Activated naive CD4-positive, alpha-beta T cell treated with anti-CD3 and anti-CD28 coated beads, Interleukin-2, amount 50 U/mL, for 16 hours (primary cell): ENCODE measurements at places on chromosomes 2 and 18.

GRCh38 chr18:31446854-31447253, 687 bp upstream of the DSG3 start:
- DNase-seq = no peak

DNA sequence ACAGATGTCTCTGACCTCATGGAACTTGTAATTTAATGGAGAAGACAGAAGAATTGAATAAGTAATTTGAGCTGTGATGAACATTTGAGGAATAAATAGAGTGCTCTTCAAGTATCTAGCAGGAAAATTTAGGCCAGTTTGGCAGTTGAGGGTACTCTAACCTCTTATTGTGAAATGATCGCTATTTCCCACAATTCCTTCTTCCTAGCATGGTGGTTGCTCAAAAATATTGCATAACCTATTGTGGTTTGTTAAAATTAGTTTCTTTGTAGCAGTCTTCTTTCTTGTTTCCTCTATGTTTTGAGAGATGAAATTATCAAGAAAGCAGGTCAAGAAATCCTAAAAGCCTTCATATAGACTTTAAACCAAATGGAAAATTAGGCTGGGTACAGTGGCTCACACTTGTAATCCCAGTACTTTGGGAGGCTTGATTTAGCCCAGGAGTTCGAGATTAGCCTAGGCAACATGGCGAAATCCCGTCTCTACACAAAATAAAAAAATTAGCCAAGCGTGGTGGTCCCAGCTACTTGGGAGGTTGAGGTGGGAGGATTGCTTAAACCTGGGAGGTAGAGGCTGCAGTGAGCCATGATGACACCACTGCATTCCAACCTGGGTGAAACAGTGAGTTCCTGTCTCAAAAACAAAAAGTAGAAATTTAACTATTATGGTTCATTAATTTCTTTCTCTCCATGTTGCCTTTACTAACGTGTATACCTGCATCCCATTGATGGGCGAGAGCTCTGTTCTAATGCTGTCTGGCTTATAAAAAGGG, 58.7 kb downstream of the RBKS start:
- no peak for DNase-seq

- no peak for DNase-seq
These were observed 4.9 kb upstream of the SIX2 start for GRCh38 chr2:45014016-45014702.

DNA sequence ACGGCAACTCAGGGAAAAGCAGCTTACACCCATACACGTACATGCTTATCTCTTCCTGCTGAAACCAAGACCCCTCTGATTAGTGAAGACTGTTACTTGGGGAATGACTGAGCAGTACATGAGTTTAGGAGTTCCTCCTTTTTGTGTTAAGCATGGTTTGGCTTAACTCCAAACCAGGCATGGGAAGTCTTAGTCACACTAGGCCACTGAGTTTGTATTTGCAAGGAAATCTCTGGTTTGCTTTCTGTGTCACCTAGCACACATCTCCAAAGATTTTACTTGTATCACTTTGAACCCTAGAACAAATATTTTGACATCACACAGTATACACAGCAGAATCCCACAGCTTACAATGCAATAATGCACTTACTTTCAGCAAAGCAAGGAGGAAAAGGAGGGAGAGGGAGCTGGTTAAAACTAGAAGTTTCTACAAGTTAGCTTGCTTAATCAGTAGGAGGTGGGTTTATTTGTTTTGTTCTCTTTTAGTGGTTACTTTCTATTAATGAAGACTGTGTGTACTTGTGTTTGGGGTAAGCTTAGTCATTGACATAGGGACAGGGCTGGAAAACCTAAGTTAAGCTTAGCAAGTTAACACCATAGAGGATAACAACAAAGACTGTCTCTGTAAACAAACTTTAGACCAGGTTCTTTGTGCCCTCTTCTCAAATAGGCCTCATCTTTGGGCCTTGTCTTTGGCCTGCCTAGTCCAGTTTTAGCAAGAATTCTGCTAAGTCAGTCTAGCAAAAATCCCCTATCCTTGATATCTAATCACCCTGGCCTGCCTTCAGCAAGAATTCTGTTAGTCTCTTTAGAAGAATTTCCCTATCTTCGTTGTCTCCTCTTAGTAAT, 219.4 kb downstream of the MREG start:
- DNase-seq = no peak

DNA sequence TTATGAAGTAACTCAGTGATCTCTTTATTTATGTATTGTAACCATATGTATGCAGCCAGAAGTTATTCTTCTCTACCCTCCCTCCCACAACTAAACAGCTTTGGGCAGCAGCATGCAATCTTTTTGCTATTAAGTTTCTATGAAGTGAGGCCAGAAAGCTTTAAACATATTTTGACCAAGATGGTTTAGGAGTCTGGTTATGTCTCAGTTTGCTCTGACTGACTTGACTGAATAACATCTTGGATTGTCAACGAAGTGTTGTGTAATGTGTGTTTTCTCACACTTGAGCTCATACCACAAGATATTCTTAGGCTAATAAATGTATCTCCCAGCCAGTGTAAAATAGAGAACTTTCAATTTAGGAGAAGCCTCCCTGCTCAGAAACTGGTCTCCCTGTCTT, 104.3 kb downstream of the TTC27 start:
- DNase-seq = no peak

DNA sequence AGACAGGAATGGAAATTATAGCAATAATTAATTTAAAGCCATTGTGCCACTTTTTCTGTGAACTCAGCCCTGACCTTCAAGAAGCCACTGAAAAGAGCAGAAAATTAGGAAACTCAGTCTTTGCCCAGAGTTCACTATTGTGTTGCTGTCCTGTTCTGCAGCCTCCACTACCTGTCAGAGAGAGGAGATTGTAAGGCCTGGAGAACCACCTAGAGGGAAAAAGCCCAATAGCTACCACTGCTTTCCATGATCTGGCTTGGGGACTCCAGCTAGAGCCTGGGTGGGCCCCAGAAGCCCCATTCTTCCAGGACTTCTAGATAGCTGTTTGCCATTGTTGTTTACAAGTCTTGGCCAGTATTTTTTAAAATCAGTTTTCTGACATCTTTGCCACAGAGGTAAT, 176.1 kb upstream of the KLF7 start:
- no peak for DNase-seq

DNA sequence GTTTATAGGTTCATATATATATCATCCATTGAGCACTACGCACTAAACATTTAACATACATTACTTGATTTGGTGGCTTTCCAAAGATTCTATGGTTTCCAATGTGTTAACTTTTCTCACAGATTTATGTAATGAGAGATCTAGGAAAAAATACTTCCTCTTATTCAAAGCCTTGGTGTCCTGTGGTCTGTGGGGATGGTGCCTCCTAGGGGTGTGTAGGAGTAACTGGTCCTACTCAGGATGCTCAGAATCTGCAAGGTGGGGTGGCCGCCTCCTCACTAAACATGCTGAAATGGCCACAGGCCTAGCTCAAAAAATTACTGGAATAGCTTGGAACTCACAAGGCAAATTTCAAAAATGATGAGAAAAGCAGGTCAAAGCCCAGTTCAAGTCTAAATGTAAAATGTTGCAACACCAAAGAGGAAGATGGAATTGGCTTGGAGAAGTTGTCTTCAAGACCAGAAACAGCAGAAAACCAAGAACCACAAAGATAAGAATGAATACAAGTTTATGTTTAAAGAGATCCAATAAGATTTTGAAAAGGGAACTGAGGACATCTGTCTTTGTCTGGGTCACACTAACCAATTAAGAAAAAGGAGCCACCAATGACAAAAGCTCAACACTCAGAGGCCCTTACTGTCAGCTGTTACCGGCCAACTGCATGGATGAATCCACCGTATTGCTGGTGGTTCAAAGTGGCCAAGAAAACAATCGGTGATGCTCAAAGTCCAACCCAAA, 11.5 kb downstream of the GPR55 start:
- DNase-seq = no peak

DNA sequence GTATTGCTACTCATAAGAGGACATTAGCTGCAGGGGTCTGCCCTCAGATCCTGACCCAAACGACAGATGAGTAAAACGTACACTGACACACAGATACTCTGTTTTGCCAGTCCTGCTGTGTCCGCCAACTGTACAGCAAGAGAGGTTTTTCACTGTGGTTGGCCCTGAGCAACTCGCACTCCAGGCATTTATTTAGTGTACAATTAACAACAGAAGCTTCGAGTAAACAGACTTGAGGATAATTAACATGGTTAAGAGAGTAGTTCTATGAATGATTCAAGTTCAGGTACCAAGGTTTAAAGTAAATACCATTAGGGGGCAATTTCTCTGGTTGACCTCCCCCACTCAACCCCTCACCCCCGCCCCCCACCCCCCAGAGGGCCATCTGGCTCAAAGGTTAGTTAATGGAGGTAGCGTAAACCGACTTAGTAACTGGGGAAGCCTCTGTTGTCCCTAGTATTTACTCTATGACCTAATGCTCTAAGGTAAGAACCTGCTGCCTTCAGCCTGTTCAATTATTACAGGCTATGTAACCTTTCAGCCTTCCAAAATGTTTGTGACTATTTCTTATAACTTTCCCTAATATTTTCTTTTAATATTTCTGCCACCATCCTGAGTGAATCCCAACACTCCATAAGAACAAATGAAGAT, 103.9 kb upstream of the XIRP2 start:
- DNase-seq = no peak

GRCh38 chr2:36329251-36329650, 26.3 kb upstream of the CRIM1 start:
- DNase-seq = no peak

DNA sequence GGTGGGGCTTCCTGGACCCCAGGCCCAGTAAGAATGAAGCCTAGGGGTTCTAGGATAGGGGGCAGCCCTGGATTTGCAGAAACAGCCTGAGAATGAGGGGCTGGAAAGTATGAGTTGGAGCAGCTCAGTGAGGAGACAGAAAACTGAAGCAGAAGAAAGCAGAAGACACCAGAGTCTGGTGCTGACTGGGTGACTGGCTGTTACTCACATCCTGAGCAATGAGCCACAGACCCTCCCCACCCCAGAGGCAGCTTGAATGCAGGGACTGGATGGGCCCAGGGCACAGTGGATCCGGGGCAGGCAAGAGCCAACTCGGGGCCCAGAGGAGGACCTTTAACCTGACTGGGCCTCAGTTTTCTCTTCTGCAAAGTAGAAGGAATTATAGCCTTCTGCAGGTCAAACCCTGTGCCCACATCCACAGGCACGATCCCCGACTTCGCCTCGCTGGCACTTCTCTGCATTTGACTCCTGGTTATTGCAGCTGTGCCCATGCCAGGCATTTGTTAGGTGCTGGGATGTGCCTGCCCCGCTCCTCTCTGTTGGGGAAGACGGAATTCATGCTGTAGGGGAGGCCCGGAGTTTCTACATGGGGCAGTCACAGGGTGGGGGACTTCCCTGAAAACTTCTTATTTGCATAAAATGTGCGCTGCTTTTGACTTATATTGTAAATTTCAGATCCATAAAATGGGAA, 8.5 kb downstream of the STEAP3 start:
- DNase-seq = no peak

GRCh38 chr2:154694881-154695280, 3.6 kb upstream of the KCNJ3 start:
- no peak for DNase-seq
